ENCODE measurements at places on chromosomes 6 and 20.

- DNase-seq: no peak
Observed at GRCh38 chr6:161727083-161727833, 453.4 kb upstream of the AGPAT4 start.

DNA sequence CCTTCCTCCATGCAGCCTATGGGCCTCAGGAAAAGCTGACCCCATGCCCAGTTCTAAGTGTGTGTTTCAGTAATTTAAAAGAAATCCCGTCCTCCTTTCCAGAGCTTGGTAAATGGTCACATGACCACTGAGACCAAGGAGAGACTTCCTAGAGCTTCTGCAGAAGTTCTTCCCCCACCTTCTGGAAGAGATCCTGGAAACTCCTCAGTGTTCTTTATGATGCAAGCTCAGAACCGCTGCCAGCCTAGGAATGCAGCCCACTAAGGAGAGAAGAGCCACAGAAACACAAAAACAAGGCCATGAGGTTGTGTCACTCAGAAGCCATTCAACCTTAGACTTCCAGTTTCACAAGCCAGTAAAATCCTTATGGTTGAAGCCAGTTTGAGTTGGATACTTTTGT, 348.4 kb downstream of the TPBG start:
- DNase-seq: no peak

DNA sequence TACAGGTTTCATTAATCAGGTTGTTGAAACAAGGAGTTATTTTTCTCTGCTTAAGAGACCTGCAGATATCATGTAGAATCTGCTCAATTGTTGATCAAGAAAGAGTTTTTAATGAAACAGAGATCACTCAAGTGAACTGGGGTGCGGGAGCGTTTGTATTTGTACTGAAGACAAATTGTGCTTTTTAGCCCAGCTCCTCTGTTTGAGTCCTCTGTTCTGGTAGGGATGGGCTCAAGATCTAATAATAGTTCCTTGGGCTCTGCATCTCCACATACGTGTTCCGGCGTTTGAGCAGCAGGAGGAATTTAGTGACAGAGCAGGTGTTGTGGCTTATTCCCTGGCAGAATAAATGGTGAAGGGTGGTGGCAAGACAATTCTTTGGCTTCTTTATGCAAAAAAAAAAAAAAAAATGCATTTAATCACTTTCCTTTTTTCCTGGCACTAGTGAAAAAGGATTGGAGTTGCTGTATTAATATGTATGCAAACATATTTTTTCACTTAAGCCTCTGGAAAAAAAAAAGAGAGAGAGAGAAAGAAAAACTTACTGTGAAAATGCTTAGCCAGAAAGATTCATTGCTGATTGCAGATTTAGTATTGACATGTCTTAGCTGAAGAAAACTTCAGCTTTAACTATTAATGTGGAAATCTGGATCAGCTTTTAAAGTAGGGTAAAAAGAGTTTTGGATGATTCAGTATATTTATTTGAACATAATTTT, 4.0 kb downstream of the CITED2 start:
- no peak for DNase-seq

DNA sequence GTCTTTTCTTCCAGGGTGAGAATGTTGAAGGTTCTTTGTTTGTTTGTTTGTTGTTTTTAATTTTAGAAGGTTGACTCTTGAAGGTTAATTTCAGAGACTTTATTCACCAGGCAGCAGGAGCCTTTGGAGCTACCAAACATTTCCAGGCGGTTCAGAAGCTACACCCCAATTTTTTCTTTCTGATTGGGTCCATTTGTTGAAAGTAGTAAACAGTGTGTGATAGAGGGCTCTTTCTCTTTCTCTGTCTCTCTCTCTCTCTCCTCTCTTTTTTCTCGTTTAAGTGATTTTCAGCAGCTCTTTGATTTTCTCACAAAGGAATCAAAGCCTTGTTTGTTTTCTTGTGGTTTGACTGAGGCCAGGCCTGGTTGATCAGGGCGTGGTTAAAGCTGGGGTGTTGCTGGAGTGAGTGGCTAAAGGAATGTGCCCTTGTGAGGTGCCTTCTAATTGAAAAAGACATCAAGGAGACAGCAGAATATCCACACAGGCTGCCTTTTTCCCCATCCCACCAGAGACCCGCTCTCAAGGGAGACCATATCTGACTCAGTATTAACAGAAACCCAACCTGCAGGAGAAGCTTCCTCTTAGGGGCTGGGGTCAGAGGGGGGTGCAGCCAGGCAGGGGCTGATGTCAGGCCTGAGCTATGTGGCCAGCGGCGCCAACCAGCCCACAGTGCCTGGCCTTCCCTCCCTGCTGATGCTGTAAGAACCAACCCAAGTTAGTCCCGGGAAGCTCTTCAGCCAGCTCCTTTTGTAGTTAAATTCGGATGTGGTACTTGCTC, 40.4 kb upstream of the NAA20 start:
- no peak for DNase-seq

DNA sequence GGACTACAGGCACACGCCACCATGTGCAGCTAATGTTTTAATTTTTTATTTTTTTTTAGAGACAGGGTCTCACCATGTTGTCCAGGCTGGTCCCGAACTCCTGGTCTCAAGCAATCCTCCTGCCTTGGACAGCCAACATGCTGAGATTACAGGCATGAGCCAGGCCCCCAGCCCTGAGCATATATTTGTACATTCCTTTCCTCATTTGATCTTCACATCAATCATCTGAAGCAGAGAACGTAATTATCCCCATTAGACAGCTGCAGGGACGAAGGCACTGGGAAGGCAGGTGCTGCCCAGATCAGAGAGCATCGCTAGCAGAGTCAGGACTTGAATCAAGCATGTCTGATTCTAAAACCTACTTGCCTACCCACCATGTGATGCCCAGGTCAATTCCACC, 41.0 kb upstream of the SIRPA start:
- no peak for DNase-seq

- DNase-seq: no peak
Observed at GRCh38 chr6:4352731-4353130, 217.4 kb upstream of the ECI2 start.

GRCh38 chr20:63471981-63472831, at the start of gene KCNQ2:
Gene KCNQ2, minus strand, starts transcription at chr20:63472655. Its CDS starts 192 bp downstream, at chr20:63472463.
- DNase-seq: peak; percentile 22

DNA sequence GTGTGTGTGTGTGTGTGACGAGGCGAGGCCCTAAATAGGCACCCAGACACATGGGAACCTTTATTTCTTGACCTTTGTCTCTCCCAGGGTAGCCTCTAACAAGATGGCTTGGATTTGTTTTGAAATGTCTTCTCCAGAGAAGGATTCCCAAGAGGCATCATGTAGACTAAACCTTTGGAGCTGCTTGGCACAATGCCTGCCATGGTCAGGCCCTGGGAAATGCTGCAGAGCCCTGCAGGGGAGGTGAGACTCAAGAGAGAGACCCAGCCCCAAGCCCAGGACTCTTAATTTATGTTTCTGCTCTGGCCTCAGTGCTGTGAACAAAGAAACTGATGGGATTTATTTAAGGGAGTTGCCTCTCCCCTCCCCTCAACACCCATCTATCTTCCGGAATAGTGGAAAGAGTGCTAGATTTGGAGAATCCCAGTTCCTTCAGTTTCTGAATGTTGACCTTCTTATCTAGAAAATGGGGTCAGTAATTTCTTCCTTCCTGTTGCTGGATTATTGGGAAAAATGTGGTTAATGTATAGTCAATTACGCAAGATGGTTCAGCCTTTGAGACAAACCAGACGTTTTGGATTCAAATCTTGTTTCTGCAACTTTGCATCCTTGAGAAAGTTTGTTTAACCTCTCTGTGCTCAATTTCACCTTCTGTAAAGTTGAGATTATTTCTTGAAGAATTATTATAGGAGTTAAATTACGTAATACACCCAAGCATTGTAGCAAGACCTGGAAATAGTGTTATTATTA, 434.8 kb downstream of the MAFB start:
- DNase-seq: no peak

DNA sequence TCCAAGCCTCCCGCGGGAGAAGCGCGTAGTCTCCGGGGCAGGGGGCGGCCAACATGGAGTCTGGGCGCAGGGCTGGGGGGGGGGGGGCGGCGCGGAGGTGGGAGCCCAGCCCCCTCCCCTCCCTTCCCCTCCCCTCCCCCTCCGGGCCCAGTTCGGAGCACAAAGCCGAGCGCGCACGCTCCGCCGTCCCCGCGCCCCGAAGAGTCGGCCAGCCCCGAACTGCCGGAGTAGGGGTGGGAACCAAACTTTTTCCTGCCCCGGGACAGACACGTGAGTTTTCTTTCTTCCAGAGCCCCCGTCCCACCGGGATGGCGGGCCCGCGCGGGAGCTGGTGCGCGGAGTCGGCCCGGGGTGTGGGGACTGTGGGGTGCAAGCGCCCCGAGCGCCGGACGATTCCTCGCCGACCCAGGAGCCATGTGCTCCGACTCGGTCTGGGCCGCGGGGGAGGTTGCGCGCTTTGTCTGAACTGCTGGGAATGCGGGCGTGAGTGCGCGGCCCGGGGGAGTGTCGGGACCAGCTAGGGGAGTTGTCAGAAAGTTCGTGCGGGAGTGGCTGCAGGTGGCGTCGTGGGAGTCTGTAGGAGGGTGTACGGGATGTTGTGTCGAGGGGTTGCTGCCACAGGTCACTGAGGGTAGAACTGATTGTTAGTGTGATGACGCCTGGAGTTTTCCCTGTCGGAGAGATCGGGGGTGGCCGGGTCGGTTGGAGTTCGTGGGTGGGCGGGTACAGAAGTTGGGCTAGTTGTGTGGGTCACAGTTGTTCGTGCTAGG, 1.2 kb downstream of the TGIF2 start:
- DNase-seq: peak; percentile 63

DNA sequence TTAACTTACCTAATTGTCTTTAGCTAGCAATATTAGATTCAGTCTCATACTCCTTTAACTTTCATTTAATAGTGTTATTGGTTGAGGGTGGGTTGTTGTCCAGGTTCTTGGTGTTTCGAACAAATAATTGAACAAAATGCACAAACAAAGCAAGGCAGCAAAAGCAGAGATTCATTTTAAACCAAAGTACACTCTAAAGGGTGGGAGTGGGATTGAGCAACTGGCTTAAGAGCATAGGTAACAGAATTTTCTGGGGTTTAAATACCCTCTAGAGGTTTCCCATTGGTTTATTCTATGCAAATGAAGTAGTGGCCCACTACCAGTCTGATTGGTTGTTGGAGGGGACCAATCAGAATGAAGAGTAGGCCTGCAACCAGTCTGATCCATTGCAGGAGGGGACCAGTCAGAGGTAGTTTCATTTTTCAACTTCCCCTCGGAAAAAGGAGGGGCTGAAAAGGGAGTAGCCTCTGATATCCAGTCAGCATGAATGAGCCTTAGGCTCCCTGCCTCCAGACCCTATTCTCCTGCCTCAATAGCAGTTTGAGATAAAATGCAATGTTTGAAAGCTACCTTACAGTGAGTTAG, 26.3 kb upstream of the RAB23 start:
- no peak for DNase-seq
